ENCODE measurements at places on chromosomes 7 and 10.

- DNase-seq, result no peak
These were observed 48.7 kb downstream of the ARMC3 start for GRCh38 chr10:22976534-22976933.

- no peak for DNase-seq
These were observed 33.4 kb upstream of the HGF start for GRCh38 chr7:81803267-81803666.

- DNase-seq, result no peak
These were observed at the start of gene FOXP2 for GRCh38 chr7:114414156-114415063. Gene FOXP2 (plus strand): TSS chr7:114414815. CDS start chr7:114426512, 11,697 bp downstream.

DNA sequence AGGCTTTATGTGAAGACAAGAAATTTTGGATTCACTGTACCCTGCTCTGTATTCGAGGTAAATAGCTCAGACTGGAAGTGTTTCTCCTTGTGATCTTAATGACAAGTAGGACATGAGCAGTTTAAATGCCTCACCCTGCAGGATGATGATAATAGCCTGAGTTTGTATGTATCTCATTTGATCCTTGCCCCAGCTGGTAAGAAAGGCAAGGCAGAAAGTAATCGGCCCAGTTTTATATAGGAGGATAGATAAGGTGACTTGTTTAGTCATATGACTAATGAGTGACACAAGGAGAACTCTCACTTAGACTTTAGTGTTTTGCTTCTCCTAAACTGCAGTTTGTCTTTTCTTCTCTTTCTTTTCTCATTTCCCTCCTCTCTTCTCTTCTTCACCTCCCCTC is 372.6 kb downstream of the PHF14 start:
- no peak for DNase-seq

GRCh38 chr10:34166823-34167222 is 648.3 kb downstream of the PARD3 start:
- DNase-seq, result no peak

DNA sequence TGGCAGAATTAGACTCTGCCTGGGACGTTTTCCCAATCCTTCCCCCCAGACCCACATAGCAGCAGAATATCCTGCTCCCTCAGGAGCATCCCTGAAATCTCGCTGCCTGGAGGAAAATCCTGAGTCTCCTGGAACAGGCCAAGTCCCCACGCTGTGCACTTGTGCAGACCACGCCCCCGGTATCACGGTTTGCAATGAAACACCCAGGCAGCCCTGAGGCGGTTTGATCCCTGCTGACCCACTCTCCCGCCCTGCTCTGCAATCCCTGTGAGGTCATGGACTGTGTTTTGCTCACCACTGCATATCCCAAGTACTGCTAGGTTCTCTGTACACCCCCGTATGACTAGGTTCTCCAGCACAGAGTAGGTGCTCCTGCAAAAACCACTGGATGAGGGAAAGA is 411.8 kb upstream of the MGMT start:
- DNase-seq, result no peak

GRCh38 chr7:22589641-22590201 is 89.7 kb upstream of the STEAP1B start:
- DNase-seq, result no peak

GRCh38 chr10:118543714-118544400 is 51.6 kb downstream of the PRLHR start:
- peak; percentile 87 for DNase-seq

GRCh38 chr10:99279626-99280111 is 44.0 kb upstream of the HPSE2 start:
- DNase-seq, result no peak

- DNase-seq, result no peak
These were observed 46.1 kb downstream of the ARMH3 start for GRCh38 chr10:102009801-102010425.

GRCh38 chr7:27453702-27454405 is 208.8 kb downstream of the HIBADH start:
- DNase-seq, result no peak

DNA sequence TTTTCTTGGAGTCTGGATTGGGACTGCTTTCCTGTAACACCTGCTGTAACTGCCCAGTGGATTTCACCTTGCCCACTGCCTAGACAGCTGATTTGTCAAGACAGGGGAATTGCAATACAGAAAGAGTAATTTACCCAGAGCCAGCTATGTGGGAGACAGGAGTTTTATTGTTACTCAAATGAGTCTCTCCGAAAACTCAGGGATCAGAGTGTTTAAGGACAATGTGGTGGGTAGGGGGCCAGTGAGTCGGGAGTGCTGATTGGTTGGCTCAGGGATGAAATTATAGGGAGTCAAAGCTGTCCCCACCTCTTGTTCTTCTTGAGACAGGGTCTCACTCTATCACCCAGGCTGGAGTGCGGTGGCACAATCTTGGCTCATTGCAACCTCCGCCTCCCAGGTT is 25.2 kb upstream of the BNIP3 start:
- DNase-seq, result no peak

DNA sequence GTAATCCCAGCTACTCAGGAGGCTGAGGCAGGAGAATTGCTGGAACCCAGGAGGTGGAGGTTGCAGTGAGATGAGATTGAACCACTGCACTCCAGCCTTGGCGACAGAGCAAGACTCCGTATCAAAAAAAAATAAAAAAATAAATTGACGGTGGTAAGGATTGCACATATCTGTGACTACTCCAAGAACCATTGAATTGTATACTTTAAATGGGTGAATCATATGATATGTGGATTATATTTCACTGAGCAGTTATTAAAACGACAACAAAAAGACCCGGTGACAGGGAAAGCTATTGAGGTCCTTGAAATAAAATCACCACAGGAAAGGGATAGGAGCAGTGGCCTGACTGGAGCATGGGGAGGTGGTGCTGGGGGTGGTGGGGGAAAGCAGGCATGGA is 31.2 kb upstream of the COMTD1 start:
- no peak for DNase-seq

- no peak for DNase-seq
These were observed 121.3 kb upstream of the ODAD2 start for GRCh38 chr10:28120043-28120749.

GRCh38 chr10:119367841-119368549 is 160.6 kb downstream of the GRK5 start:
- no peak for DNase-seq

DNA sequence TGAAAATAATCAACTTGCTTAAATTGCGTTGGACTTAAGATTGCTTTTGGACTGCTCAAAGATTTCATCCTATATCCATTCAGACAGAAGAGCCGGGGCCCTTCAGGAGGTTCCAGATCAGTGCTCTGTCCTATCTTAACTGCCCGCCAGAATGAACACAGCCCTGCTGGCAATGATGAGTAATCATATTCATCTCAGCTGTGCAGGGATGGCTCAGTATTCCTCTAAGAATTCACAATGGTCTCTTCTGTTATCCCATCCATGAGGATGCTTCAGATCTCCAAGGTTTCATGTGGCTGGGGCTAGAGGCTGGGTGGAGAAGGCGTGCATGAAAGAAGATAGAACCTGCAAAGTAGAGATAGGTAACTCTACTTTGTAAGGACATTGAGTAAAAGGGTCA is 80.0 kb upstream of the NPVF start:
- DNase-seq, result no peak

DNA sequence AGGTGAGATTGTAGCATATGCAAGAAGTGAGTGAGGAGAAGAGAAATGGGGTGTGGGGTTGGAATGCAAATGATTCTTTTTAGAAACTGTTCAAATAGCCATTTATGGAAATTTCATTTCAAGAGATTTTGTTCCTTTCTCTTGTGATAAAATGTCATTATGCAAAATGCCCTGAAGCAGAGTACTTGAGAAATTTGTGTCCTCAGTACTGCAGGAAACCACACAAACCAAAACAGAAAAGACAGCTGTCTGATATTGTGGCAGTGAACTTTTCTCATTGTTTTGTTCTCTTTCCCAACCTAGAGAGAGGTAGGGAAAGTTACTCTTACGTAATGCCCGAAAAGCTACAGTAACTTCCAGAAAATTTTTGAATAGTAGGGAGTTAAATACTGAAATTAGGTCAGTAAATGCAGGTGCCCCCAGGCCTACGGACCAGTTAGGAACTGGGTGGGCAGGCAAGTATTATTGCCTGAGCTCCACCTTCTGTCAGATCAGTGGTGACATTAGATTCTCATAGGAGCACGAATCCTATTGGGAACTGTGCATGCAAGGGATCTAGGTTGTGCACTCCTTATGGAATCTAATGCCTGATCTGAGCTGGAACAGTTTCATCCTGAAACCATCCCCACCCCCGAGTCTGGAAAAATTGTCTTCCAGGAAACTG is 34.0 kb downstream of the DLD start:
- DNase-seq, result no peak

- DNase-seq, result peak; percentile 66
These were observed 24.6 kb upstream of the ELFN1 start for GRCh38 chr7:1645476-1645875.
